ENCODE measurements at places on chromosomes 3 and 15.

DNA sequence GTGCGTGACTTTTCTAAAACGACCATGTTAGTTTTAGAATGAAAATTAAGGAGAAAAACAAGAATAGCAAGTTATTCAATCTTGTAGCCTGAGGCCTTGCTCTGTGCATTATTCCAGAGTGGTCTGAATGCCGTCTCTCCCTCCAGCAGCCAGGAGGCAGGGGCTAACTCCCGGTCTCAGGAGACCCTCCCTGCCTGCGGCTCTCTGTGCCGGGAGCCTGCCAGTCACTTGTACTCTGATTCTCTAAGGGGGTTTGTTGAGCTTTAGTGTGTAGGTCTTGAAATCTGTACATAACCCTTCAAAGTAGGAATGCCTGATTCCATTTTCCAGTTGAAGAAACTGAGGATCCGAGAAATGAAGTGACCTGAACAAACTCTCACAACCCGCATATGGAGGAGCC lies 97.3 kb downstream of the ARNT2 start:
- DNase-seq, result no peak

GRCh38 chr3:197456261-197457091 lies 99.3 kb downstream of the BDH1 start:
- peak; percentile 95 for DNase-seq

DNA sequence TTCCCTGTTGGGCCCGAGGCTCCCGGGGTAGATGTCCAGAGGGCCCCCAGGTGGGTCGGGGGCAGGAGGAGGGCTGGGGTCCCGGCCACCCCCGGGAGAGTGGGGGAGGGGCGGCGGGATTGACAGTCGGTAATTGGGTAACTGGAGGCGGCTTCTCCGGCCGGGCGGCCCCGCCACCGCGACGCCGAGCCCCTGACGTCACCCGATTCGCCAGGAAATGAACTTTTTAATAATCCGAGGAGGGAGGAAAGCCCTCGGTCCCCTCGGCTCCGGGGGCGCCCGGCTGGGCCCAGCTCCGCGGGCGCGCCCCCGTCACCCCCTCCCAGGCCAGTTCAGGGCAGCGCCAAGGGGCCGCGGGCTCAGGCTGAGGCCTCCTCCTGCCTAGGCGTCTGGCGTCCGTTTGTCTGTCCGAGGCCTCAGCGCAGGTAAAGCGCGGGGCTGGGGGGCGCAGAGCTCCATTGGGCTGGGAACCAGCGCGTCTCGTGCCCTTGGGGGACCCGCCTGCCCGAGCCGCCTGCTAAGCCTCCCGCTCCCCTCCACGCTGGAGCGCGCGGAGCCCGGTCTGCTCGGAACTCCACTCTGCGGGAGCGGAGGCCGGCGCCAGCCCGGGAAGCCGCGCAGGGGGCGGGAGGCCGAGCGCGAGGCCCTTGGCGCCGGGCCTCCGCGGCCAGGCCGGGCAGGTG lies 3.9 kb downstream of the GATA2 start:
- DNase-seq, result peak; percentile 71

DNA sequence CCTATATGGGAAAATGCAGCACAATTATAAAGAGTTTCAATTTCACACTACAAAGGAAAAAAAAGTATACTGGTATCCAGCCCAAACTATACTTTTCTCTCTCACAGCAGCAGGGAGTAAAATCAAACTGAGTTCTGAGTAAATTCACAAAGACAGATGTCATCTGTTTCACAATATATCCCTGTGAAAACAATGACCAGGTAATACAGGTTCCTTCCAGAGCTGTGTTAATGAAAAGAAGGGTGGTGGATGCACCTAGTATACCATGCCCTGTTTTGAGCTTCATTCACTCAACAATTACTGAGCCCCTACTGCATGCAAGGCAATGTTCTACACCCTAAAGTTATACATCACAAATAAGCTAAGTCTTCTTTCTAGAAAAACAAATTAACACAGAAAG lies 108.5 kb downstream of the TJP1 start:
- no peak for DNase-seq

Measured in fibroblast of skin of right biceps (primary cell).